Stimulated activated CD4-positive, alpha-beta T cell treated with anti-CD3 and anti-CD28 coated beads, Interleukin-1b, Interleukin-23, amount 100 ng/mL, for 1 hour (primary cell): ENCODE measurements at places on chromosomes 5 and 9.

DNA sequence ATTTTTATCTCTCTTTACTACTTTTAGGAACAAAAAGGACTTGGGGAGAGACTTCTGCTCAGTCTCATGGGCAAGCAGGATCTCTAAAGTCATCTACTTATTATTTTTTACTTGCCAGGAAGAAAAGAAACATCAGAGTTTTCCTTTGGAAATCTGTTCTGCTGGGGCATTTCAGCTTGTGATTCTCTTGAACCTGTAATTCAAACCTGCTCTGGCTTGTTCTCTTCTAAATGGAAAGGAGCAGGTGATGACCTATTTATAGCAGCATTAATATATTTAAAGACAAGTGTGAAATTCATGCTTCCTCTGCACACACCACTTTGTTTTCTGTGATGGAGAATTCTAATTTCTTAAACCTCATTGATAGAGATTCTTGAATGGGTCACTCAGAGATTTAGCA, 2.0 kb downstream of the ADCY2 start:
- DNase-seq: no peak

DNA sequence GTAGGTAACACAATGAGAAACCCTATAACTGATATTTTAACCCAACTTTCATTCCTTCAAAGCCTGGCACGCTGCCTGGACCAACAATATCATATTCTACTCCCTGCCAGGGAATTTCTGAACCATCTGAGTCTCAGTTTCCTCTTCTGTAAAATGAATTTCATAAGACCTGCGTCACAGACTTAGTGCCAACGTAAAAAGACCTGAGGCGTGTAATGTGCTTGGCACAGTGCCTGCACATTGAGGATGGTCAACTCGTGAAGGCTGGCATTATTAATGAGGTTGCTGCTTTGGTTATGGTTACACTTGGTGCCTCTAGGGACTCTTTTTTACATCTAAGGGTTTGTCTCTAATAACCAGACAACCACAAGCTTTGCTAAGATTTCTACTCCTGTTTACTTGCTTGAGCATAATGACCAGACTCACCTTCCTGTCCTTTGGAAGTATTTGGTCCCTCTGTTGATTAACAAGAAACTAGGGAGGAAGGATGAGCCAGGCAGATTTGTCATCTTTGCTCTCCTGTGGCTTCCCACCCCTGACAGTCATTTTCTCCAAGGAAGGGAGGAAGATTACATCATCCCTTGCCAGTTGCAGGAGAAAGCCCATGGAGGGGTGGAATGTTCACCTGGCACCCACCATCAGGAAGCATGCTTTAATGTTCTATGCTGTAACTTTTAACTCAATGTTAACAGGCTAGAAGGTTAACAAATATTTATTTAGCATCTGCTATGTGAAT, 79.0 kb downstream of the PAPPA start:
- no peak for DNase-seq

DNA sequence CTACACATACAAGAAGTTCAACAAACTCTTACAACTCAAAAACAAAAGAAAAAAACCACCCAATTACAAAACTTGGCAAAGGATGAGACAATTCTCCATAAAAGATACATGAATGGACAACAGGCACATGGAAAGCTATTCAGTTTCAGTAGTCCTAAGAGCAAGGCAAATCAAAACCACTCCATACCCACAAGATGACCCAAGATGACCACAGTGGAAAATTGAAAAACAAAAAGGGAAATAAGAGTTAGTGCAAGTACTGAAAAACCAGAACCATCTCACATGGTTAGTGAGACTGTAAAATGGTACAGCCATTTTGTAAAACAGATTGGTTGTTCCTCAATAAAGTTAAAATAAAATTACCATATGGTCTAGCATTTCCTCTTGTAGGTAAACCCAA, 287.1 kb upstream of the CDH9 start:
- DNase-seq: no peak

- DNase-seq: no peak
These were observed 100.4 kb upstream of the SEMA6A start for GRCh38 chr5:116674881-116675625.

GRCh38 chr5:105878402-105878801, 1792.3 kb downstream of the EFNA5 start:
- no peak for DNase-seq

DNA sequence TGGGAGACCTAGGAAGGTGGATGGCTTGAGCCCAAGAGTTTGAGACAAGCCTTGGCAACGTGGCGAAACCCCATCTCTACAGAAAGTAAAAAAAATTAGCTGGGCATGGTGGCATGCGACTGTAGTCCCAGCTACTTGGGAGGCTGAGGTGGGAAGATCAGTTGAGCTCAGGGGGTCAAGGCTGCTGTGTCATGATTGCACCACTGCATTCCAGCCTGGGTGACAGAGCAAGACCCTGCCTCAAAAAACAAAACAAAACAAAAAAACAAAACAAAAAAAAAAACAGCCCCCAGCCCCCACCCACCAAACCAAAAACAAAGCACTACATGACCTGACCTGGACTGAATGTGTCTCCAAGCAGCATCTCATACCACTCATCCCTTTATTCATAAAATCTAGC, 33.3 kb upstream of the C7 start:
- DNase-seq: no peak

DNA sequence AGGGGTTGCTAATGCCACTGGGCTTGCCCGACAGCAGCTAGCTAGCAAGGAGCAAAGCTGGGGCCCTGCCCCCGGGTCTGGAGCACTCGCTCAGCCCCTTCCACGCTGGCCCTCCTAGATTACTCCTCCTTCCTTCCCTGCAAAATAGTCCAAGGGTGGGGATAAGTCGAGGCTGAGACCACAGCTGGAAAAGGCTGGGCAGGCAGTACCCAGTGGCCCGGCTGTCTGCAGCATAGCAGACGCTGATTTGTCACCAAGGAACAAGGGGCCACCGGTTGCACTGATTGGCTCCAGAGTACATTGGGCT, 73.9 kb downstream of the ADAMTS2 start:
- DNase-seq: no peak

GRCh38 chr9:112375361-112375760, 4.5 kb upstream of the HSDL2 start:
- no peak for DNase-seq

DNA sequence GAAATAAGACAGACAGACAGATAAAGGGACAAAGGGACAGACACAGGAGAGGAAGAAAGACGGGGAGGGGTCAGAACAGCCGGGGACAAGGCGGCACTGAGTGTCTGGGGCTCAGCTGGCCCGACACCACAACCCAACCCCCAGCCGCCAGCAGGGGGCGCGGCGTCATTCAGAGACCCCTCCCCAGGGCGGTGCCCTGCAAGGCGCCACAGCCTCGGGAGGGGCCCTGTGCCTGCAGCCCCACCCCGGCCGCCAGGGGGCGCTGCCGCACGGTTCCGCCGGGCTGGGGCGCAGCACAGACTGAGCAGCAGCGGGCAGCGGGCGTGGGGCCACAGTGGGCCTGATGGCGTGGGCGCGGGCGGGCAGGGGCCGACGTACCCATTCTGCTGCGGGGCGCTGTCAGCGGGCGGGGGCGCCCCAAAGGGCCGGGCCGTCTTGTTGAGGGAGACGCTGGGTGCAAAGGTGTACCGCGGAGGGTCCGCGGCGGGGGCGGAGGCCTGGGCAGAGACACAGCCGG, 5.9 kb downstream of the PDLIM7 start:
- DNase-seq: no peak

DNA sequence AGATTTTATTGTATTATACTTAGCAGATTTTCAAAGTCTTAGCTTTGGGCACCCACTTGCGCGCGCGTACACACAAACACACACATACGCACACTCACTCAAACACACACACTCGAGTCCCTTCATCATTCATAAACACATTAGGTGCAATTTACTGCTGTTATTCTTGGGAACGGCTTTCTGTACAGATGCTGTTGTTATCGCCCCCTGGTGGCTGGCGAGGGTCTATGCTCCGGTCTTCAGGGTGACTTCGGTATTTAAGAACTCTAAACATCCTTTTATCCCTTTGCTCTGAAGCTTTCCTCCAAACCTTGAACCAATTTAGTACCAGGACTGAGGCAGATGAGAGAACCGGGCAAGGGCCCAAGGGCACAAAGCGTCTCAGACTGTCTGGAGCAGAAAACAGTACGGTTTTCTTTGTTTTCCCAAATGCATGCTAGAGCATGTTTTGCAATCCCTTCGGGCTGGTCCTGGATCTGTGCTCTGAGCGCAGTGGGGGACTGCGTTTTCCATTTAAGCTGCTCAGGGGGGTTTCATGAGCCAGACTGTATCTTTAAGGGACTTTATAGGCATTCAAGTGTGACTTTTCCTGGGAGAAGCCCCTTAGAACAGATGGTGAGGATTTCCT, 1.7 kb upstream of the SLIT3 start:
- peak; percentile 19 for DNase-seq

GRCh38 chr5:149657324-149657723, 72.8 kb upstream of the PPARGC1B start:
- DNase-seq: no peak

GRCh38 chr9:4269872-4270271, 30.0 kb downstream of the GLIS3 start:
- no peak for DNase-seq

DNA sequence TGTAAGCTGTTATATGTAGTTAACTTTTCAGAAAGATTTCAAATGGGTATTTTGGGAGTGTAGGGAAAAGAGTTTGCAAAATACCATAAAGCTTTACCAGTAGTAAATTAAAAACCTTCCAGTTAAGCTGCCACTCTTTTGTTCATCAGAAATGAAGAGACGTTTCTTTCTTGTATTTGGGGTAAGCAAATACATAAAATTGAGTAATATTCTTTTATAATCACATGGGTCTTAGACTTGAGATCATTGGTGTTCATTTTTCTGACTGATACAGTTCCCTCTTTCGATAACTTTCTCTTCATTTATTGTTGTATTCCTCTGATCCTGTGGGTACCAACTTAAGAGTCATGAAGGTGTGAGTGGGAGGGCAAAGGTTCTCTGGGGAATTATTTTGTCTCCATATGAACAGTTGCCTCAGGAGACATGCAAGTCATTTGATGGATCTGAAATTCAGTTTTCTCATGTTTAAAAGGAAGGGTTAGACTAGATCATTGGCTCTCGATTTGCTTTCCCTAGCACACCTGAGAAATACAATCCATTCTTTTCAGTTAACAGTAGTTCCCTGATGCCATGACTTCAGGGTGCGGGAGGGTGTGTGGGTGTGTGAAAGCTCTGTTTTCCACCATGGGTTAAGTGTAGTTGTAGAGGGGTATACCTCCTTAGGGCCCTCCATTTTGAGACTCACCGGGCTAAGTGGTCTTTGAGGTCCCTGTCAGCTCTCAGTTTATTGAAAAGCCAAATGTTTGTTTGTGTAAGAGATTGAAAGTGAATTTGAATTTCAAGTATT, 47.7 kb downstream of the CNTRL start:
- no peak for DNase-seq

- DNase-seq: no peak
These were observed 414.0 kb upstream of the ACTBL2 start for GRCh38 chr5:57896576-57896975.

DNA sequence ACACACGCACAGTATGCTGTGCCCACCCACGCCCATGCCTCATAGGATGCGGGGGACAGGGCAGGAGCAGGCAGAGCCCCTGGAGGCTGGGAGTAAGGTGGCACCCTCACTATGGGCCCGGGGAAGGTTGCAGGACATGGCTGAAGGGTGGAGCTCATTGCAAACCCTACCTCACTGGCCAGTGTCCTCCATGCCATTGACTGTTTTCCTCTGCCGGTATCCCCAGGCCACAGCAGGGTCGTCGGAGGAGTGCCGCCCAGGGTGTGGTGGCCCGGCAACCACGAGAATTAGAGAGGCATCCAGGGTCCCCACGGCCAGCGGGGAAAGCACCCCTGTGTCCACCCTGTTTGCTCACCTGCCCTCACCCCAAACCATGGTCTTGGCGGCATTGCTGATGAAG, 59.7 kb upstream of the FCN2 start:
- DNase-seq: no peak

DNA sequence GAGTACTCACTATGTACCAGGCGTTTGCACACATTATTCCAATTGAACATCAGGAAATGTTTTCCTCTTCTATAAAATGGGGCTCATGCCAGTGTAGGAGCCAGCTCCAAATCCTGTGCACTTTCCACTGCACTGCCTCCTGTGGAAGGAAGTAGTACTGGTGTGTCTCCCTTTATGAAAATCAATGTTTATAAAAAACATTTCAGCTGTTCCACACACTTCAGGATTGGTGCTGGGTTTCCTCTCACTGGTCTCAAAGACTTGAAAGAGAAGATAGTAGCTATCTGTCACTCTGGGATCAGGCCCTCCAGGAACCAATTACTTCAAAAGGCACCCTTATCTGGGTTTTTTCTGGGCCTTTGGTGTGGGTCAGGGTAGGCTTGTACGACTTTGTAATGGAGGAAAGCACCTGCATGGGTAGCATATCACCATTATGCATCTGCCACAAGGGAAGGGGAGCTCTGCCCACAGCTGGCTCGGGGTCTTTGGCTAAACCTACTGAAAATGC, 32.5 kb downstream of the RAB14 start:
- DNase-seq: no peak

GRCh38 chr9:13069498-13069897, 210.0 kb downstream of the MPDZ start:
- DNase-seq: no peak

GRCh38 chr5:72108202-72109061, 1.2 kb downstream of the MAP1B start:
- DNase-seq: no peak

DNA sequence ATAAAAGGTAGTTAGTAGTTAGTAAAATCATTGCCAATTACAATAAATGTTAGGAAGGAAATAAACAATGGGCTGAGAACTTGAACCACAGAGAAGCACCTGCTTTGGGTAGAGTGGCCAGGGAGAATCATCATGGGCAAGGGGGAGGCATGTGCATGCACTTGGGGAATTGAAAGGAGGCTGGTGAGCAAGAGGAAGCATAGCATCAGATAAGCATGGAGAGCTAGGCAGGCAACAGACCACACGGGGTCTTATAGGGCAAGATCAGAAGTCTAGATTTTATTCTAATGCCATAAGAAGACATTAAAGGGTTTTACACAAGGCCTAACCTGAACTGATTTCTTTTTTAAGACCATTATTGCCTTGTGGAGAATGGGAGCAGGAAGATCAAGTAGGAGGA, 93.4 kb downstream of the PIP5K1B start:
- DNase-seq: no peak

DNA sequence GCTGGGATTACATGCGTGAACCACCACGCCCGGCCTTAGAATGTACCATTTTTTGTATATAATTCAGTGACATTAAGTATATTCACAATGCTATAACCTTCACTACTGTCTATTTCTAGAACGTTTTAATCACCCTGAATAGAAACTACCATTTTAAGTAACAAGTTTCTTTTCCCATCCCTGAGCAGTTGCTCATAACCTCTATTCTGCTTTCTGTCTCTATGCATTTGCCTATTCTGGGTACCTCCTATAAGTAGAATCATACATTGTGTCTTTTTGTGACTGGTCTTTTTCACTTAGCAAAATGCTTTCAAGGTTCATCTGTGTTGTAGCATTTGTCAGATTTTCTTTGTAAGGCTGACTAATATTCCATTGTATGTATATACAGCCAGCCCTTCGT, 39.9 kb downstream of the DDX46 start:
- DNase-seq: no peak
